ENCODE measurements at places on chromosomes 11 and 22.

GRCh38 chr11:73249304-73249703 lies 22.8 kb upstream of the P2RY6 start:
- DNase-seq = peak; percentile 25

- no peak for DNase-seq
These were observed 36.4 kb upstream of the GLYAT start for GRCh38 chr11:58768137-58768536.

- no peak for DNase-seq
These were observed 167.0 kb upstream of the B3GAT1 start for GRCh38 chr11:134578807-134579723.

GRCh38 chr11:17734986-17735817 lies 621 bp downstream of the KCNC1 start:
- no peak for DNase-seq

DNA sequence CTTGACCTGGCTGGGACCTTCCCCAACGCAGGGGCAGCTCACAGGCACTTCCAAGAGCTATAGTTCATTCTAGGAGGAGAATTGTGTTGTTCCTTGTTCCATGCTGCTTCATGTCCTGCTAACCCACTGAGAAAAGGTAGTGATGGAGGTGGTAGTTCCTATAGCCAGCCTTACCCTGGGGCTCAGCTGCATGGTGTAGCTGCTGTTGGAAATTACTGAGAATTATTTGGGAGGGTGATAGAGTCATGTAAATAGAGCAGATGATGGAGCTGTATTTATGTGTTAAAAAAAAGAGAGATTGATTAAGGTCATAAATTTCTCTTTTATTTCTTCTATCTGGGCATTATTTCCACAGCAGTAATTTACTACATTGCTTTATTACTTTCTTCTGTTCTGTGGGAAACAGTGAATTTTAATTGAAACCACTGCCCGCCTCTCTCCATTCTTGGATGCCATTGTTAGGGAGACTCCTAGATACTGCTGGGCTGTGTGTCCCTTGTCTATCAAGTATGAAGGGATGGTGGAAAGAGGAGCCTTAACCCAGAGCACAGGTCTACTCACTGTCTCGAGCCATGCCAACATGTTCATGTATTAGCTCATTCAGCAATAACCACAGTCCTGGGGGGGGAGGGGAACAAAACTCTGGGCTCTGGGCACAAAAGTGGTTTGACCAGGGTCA lies 309.2 kb downstream of the FAT3 start:
- DNase-seq = no peak

DNA sequence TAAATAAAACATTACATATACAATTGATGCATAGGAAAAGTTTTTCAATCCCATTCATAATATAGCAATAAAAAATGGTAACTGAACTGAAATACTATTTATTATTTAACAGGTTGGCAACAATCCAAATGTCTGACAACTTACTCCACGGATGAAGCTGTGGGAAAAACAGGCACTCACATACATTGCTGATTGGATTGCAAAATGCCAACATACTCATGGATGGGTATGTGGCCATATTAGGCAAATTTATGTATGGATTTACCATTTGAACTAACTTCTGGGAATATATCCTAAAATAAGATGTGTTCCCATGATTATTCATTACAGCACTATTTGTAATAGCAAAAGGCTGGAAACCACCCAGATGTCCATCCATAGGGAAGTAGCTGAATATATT lies 3.2 kb upstream of the BIRC2 start:
- DNase-seq = no peak

All from activated effector memory CD4-positive, alpha-beta T cell treated with anti-CD3 and anti-CD28 coated beads, Interleukin-2, amount 50 U/mL, for 16 hours (primary cell).